Thoracic aorta (tissue), 2 donors: ENCODE measurements at places on chromosomes 4 and X.

DNA sequence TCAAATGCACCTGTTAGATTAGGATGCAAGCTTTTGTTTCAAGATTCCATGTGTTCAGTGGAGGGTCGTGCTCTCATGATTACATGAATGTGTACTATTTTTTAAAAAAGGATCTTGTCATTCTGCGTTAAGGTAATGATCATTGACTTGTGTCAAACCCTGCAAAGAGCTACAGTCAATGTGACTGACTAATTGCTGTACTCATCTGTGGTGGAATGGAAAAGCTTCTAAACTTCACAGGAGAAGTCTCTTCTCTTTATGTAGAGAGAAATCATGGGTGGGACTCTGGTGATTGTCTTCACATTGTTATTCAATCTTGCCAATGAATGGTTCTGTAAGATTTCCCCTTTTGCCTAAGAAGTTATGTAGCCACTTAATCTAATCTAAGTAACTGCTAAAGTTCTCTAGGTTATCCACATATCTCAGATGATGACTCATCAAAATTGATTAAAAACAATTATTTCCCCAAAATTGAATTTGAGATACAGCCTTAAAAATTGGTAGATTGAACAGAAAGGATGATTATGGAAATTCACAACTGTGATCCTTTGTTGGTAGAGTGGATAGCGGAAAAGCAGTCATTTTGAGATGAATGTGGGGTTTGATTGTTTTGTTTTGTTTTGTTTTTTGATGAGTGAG, 6.7 kb downstream of the MAGEE1 start:
- no peak overlapping the region for H3K4me3 ChIP-seq
- no peaks in the 10 kb centered on the region for H3K36me3 ChIP-seq
- no peaks in the 10 kb centered on the region for H3K27me3 ChIP-seq
- DNase-seq, result no peak
- H3K27ac ChIP-seq, result no peak overlapping the region
- H3K4me1 ChIP-seq, result peaks cover 4% of the 10 kb centered on the region

DNA sequence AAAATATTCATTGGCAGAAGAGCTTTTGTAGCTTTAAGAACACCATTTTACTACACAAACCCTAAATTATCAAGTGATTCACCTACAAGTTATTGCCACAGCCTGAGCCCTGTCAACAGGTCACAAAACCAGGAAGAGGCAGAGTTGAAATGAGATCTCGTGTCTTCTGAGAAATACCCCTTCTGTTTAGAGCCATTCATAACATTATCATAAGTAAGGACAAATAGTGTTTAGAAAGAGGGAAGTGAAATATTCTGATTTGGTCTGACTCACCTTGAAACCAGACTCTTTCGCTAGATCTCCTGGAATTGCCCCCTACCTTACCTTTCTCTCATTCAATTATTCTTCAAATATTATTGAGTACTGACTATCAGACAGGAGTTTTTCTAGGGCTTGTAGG, 5.9 kb downstream of the ETDB start:
- H3K36me3 ChIP-seq, result no peaks in the 10 kb centered on the region
- no peak overlapping the region for H3K27ac ChIP-seq
- H3K27me3 ChIP-seq, result no peaks in the 10 kb centered on the region
- H3K4me3 ChIP-seq, result no peak overlapping the region
- no peaks in the 10 kb centered on the region for H3K4me1 ChIP-seq

- peaks cover 15% of the 10 kb centered on the region for H3K4me1 ChIP-seq
- no peaks in the 10 kb centered on the region for H3K27me3 ChIP-seq
- no peak overlapping the region for H3K27ac ChIP-seq
- DNase-seq, result no peak
Measured at GRCh38 chr4:74631338-74631737, 163.0 kb downstream of the BTC start.

DNA sequence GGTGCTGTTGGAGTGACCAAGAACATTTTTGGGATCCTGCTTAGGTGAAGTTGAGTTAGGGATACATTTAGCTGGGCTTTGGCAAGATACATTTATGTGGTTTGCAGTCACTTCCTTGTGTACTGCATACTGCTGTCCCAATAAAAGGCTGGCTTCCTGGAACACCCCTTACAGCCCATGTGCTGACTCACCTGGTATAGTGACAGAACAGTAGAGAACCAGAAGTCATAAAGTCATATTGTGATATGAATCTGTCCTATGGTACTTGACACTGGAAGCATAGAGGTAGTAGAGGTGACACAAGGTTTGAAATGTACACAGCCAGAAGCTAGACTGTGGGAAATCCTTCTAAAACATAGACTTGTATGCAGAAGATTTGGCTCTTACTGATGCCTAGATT, 55.3 kb upstream of the SLC25A43 start:
- H3K4me1 ChIP-seq, result no peaks in the 10 kb centered on the region
- H3K27ac ChIP-seq, result no peak overlapping the region
- H3K27me3 ChIP-seq, result no peaks in the 10 kb centered on the region
- H3K4me3 ChIP-seq, result no peak overlapping the region
- H3K36me3 ChIP-seq, result no peaks in the 10 kb centered on the region

- no peaks in the 10 kb centered on the region for H3K4me1 ChIP-seq
- H3K36me3 ChIP-seq, result no peaks in the 10 kb centered on the region
- no peaks in the 10 kb centered on the region for H3K27me3 ChIP-seq
- H3K4me3 ChIP-seq, result no peak overlapping the region
- no peak for DNase-seq
- H3K27ac ChIP-seq, result no peak overlapping the region
Measured at GRCh38 chr4:25982962-25983361, 68.9 kb downstream of the SMIM20 start.

DNA sequence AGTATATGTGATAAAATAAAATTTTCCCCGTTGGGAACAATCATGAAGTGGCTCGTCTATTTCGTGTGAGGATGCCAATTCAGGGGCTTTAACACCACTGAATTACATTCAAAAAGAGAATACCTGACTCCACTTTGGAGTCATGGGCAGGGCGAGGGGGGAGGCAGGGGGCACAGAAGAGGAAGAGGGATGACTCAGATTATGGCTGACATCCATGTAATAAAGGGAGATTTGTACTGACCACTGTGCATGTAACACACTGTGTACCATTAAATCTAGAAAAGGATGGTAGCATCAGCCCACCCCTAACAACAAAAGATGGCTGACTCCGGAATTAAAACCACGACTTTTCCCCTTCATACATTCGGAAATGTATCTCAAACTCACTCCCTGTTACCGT, 1.3 kb downstream of the SLC9A7 start:
- no peak for DNase-seq
- H3K27me3 ChIP-seq, result no peaks in the 10 kb centered on the region
- H3K4me3 ChIP-seq, result peak overlapping the region; percentile 71
- H3K4me1 ChIP-seq, result no peaks in the 10 kb centered on the region

DNA sequence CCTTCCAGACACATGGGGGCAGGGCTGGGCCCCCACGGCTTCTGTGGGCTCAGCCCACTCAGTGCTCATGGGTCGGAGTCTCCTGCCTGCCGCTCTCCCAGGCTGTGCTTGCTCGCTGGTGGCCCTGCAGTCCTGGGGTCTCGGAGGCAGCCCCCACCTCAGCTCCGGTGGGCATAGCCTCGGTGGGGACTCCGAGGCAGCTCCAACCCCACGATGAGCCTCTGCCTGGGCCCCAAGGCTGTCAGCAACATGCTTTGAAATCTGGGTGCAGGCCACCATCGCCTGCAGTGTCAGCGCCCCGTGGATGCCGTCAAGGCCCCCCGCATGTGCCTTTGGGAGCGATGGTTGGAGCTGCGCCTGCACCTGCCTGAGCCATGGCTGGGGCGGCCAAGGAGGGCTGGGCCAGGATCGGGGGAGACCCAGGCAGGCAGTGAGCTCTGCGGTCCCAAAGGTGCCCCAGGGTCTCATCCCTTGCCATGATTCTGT, 30.2 kb upstream of the SPON2 start:
- H3K36me3 ChIP-seq, result no peaks in the 10 kb centered on the region
- no peaks in the 10 kb centered on the region for H3K27me3 ChIP-seq
- no peaks in the 10 kb centered on the region for H3K4me1 ChIP-seq
- no peak for DNase-seq
- H3K27ac ChIP-seq, result no peak overlapping the region
- H3K4me3 ChIP-seq, result no peak overlapping the region
